ENCODE measurements at places on chromosomes 2 and 18.

- no peak for DNase-seq
Measured at GRCh38 chr2:169716938-169717690, 16.5 kb upstream of the KLHL23 start.

- no peak for DNase-seq
Measured at GRCh38 chr18:67386032-67386431, 130.5 kb downstream of the DSEL start.

DNA sequence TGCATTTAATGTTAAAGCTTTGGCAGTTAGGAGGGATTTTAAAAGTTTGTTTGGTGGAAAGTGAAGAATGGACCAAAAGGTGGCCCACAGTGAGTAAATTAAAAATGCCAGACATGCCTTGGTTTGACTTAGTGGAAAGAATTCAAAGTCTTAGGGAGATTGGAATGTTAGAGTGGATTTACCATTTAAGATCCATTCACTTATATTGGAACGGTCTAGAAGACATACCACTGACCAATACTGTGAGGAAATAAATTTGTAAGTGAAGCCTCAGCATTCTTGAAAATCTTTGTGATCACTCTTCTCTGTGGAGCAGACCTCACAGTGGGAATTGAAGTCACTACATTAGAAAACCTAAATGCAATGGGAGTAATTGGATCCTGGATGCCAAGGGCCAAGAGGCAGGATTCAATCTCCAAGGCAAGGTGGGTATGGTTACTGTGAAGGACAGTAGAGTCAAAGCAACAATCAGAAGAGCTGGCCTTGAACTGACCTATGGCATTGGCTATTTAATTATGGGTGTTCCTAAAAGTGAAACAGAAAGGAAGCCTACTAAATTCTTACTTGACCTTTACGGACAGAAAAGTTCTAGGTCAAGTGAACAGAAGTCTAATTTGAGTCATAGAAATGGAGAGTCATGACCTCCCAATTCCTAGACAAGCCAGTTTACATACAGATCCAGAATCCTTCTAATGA is 40.2 kb upstream of the VRK2 start:
- no peak for DNase-seq

GRCh38 chr18:23380817-23381216 is 72.3 kb upstream of the RIOK3 start:
- no peak for DNase-seq
